ENCODE measurements at places on chromosomes 1 and 21.

- no peak overlapping the region for H3K4me3 ChIP-seq
- H3K36me3 ChIP-seq, result no peaks in the 10 kb centered on the region
- no peaks in the 10 kb centered on the region for H3K4me1 ChIP-seq
- no peak for DNase-seq
- no peak overlapping the region for H3K27ac ChIP-seq
These were observed 50.5 kb upstream of the GFI1 start for GRCh38 chr1:92536980-92537884.

- H3K4me3 ChIP-seq, result no peak overlapping the region
- no peak overlapping the region for H3K27ac ChIP-seq
- H3K27me3 ChIP-seq, result peaks cover 40% of the 10 kb centered on the region
- DNase-seq, result no peak
These were observed 13.4 kb downstream of the C1QB start for GRCh38 chr1:22666412-22666811.

DNA sequence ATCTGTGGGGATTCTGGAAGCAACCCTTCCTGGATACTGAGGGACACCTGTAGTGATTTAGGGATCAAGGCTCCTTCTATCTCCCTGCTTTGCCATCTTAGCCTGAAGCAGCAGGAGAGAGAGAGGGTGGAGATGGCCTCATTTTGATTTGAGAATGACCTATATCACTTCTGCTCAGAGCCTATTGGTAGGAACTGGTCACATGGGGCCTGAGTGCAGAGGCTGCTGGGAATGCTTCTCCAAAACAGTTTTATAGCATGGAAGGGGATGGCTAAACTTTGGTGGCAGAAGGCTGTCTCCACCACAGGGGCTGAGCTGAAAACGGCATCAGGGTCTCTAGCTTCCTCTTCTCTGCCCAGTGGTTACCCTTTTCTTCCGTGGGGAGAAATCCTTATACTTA, 105.8 kb downstream of the TBX19 start:
- no peak overlapping the region for H3K27ac ChIP-seq
- no peak overlapping the region for H3K4me3 ChIP-seq
- no peaks in the 10 kb centered on the region for H3K36me3 ChIP-seq
- H3K27me3 ChIP-seq, result peaks cover 3% of the 10 kb centered on the region

- H3K4me3 ChIP-seq, result no peak overlapping the region
- no peak overlapping the region for H3K27ac ChIP-seq
- no peaks in the 10 kb centered on the region for H3K27me3 ChIP-seq
- no peak for DNase-seq
- H3K36me3 ChIP-seq, result peaks cover 16% of the 10 kb centered on the region
These were observed 12.5 kb downstream of the MECR start for GRCh38 chr1:29218223-29218622.

DNA sequence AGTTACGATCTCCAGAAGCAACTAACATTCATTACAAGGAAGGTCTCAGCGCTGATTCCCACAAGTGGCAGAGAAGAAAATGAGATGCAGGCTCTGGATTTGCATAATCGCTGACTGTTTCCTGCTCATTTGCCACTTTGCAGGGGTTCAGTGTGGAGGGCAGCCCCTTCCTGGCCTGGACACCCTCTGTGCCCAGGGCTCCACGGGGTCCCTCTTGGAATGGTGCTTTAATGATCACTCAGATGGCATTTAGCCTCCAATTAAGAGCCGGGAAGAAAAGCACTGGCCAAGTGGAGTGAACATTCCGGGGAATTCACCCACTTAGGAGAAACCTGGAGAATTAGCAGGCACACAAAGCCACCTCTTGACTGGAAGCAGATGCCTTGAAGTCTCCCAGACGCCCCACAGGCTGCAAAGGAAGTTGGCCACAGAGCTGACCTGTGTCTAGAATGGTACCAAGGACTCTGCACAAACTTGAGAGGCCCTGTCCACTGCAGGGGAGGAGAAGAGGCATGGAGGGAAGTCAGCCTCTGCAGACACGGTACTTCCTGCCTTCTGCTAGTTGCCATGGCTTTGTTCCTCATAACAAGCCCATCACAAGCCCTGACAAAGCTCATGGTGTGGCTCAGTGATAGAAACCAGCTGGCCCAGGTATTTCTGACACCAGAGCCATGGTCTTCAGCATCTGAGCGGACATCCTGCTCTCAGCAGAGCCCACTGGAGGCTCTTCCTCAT, 157.2 kb downstream of the KAZN start:
- H3K27ac ChIP-seq, result no peak overlapping the region
- H3K36me3 ChIP-seq, result no peaks in the 10 kb centered on the region
- no peak overlapping the region for H3K4me3 ChIP-seq

GRCh38 chr1:19495000-19495656, 9.8 kb upstream of the CAPZB start:
- peak overlapping the region; percentile 59 for H3K27ac ChIP-seq
- peaks cover 6% of the 10 kb centered on the region for H3K4me1 ChIP-seq
- no peak overlapping the region for H3K4me3 ChIP-seq
- H3K27me3 ChIP-seq, result no peaks in the 10 kb centered on the region
- no peak for DNase-seq

GRCh38 chr1:204516180-204516879, at the start of gene MDM4:
Gene MDM4, plus strand, starts transcription at chr1:204516406. Its CDS starts 9,113 bp downstream, at chr1:204525519.
- peaks cover 7% of the 10 kb centered on the region for H3K36me3 ChIP-seq
- no peaks in the 10 kb centered on the region for H3K27me3 ChIP-seq
- DNase-seq, result peak; percentile 92
- peak within 1 kb of the TSS; percentile 98 for H3K27ac ChIP-seq
- H3K4me1 ChIP-seq, result peaks cover 33% of the 10 kb centered on the region

DNA sequence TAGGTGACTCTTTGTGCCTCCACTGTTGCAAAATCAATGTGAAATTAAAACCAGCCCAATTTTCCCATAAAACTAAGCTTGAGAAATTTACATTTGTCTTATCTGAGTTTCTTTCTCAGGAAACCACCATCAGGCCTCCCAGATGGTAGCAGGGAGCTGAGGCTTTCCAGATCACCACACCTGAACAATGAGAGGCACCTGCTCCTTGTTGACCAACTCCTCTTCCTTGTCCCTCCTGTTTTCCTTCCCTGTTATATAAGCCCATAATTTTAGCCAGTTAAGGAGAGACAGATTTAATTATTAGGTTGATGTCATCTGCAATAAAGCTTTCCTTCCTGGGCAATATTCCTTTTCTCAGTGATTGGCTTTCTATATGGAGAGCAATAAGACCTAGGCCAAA, 32.0 kb upstream of the C1orf185 start:
- no peaks in the 10 kb centered on the region for H3K27me3 ChIP-seq
- no peak for DNase-seq
- no peaks in the 10 kb centered on the region for H3K4me1 ChIP-seq
- no peaks in the 10 kb centered on the region for H3K36me3 ChIP-seq
- no peak overlapping the region for H3K4me3 ChIP-seq

All from psoas muscle (tissue), 8 donors.